Natural killer cell treated with Interleukin-12 subunit alpha and Interleukin-12 subunit beta and Interleukin-15 and Interleukin-18, amount 100 ng/mL, for 72 hours (primary cell): ENCODE measurements at places on chromosomes 7 and 10. TPM values are rescaled to one million over a fixed set of nuclear protein-coding genes. Genes with fewer than 3 reads are reported as not detected.

The RP9 gene
- 16.2 TPM for total RNA-seq

DNA sequence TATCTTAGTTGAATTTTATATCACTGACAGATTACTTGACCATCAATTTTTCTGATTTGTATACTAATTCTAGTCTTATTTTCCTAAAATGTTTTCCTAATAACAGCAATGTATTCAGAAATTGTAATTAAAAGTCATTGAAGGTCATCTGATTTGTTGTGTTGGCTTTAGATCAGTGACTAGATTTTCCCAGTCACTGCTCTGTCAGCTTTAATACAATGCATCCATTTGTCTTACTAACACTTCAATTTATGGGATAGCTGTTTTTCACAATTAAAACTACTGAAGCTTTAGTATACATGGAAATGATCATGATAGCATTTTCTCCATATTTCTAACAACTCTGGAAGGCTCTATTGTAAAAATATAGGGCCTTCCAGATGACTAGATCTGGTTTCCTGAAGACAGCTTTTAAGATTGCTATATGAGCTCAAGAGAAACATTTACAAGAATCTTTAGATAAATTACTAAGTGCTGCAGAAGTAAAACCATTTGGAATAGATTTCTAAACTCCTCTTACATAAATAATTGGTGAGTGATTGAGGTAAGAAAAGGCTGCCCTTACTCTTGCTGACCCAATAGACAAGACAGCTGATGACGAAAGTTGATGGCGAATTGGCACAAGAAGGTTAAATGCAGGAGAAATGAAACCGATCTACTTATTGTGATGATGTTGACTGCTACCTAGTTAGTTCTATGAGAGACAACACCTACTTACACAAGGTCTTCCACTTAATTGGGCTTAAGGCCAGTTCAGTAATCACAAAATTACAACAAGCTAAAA is 74.1 kb downstream of the LRRTM3 start:
- no peak for DNase-seq

The TMEM60 gene
- total RNA-seq = 8.8 TPM

The LAMB4 gene
- total RNA-seq = not detected

DNA sequence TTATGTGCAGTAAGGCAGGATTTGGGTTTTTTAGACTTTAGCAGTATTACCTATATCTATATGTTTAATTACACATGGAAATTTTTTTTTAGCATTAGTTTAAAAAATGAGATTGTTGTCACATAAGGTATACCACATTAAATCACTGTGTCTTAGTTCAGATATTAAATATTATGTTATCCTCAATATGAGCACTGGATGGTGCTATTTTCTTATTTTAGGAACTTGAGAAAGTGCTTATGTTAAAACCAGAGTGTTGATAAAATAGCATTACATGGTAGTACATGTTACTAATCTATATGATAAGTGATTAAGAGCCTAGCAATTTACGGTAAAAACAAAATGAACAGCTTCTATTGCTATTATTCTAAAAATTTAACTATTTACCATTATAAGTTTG is 28.8 kb downstream of the MIOS start:
- DNase-seq = no peak

The GATA3 gene
- total RNA-seq = 7.6 TPM

The TUBAL3 gene
- not detected for total RNA-seq

The PITRM1 gene
- total RNA-seq = 70.4 TPM

The DKK1 gene
- not detected for total RNA-seq

GRCh38 chr7:100878013-100878412 is 3.1 kb downstream of the SRRT start:
- no peak for DNase-seq

DNA sequence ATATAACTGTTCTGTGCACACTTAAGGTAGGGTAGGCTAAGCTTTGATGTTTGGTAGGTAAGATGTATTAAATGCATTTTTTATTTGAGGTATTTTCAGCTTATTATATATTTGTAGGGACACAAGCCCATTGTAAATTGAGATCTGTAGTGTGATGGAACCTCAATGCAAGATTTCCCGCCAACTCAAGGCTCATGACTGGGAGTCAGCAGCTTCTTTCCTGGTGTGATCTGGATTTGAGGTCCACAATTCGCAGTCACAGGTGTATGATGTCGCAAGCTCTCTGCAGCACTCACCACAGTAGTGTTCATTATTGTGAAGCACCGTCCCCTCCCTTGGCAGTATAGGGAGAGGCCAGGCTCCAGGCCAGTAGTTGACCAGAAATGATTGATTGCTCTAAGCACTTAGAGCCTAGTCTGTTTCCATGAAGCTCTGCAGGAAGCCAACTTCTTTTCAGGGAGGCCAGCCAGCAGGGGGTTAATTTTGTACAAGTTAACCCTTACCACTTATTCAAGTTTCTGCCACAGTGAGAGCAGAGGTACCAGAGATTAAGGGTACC is 54.9 kb downstream of the SEM1 start:
- no peak for DNase-seq

GRCh38 chr10:470339-471003 is 219.0 kb downstream of the DIP2C start:
- DNase-seq = no peak

- DNase-seq = no peak
Observed at GRCh38 chr10:44993226-44993921, 7.3 kb upstream of the ZNF22 start.
